ENCODE measurements at places on chromosomes 3 and 15.

DNA sequence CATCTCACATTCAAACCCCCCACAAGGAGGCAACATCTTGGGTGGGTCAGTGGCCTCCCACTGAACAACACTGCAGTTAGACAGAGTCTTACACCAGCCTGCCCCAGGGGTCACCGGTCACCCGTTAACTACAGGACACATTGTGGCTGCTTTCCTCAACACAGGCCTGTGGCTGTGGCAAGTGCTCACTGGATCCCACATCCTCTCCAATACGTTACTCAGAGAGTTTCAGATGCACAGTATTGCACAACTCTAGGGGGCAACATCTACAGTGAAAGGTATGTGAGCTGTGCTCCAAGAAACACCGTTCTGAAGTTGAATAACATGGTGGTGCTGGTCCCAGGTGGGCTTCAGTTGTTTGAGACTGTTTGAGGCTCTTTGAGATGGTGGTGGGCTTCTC, 41.0 kb downstream of the CTDSPL start:
- DNase-seq = no peak
- peaks cover 30% of the 10 kb centered on the region for H3K4me1 ChIP-seq
- H3K4me3 ChIP-seq = no peak overlapping the region
- no peak overlapping the region for H3K27ac ChIP-seq
- no peaks in the 10 kb centered on the region for H3K27me3 ChIP-seq

DNA sequence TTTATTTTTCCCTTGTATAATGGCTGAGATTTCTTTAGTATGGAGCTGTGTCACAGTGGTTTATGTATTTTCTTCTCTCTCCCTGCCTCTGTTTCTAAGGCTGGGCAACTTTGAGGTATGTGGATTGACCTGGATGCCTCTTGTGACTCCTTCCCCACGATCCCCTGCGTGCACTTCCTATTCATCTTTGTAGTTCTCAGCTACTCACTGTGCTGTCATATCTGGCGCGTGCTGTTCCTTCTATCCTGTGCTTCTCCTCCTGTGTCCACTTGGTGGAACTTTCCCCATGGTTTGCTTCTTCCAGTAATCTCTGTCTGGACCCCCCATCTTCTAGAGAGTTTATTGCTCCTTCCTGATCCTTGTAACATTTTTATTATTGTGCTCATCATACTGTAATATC, 97.3 kb downstream of the AKAP13 start:
- DNase-seq = peak; percentile 57
- H3K27me3 ChIP-seq = no peaks in the 10 kb centered on the region
- H3K4me1 ChIP-seq = peaks cover 30% of the 10 kb centered on the region
- H3K36me3 ChIP-seq = no peaks in the 10 kb centered on the region
- no peak overlapping the region for H3K4me3 ChIP-seq

- H3K27ac ChIP-seq = no peak overlapping the region
- H3K27me3 ChIP-seq = no peaks in the 10 kb centered on the region
- peaks cover 11% of the 10 kb centered on the region for H3K4me1 ChIP-seq
- peak; percentile 58 for DNase-seq
Observed at GRCh38 chr3:14208977-14209394, 30.4 kb downstream of the LSM3 start.

DNA sequence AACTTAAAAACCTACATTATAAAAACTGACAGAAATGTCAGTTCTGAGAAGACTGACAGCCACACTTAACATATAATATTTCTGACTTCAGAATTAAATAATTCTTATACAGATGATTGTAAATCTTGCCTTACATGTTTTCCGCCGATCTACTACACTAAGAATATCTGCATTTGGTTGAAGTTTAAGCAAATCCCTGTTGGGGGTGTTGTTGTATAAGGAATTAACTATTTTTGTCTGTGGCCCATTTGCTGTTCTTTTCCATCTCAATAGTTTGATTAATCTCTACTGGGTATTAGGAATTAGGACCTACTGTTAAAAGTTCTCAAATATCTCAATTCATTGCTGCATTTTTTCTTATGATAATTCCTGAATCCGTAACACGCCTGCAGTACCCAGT, 838.3 kb upstream of the ROBO1 start:
- no peak for DNase-seq
- no peaks in the 10 kb centered on the region for H3K36me3 ChIP-seq
- no peak overlapping the region for H3K4me3 ChIP-seq
- no peak overlapping the region for H3K27ac ChIP-seq
- no peaks in the 10 kb centered on the region for H3K27me3 ChIP-seq

DNA sequence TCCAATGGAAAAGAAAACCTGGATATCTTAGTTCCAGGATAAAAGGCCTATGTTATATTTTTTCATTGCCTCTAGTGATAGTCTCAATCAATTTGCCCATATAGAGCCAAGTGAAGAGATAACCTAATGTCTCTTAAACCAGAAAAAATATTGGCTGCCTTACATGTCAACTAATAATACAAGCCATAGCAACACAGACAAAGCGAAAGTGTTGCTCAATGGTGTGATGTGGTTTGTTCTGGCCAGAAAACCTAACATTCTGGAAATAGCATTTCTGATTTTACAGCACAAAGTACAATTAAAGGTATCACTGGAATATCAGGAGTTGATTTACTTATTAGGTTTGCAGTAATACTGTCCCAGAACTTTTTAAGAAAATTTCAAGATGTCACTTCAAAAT, 101.5 kb downstream of the ATP8B4 start:
- no peaks in the 10 kb centered on the region for H3K4me1 ChIP-seq
- no peak overlapping the region for H3K4me3 ChIP-seq
- no peak overlapping the region for H3K27ac ChIP-seq

DNA sequence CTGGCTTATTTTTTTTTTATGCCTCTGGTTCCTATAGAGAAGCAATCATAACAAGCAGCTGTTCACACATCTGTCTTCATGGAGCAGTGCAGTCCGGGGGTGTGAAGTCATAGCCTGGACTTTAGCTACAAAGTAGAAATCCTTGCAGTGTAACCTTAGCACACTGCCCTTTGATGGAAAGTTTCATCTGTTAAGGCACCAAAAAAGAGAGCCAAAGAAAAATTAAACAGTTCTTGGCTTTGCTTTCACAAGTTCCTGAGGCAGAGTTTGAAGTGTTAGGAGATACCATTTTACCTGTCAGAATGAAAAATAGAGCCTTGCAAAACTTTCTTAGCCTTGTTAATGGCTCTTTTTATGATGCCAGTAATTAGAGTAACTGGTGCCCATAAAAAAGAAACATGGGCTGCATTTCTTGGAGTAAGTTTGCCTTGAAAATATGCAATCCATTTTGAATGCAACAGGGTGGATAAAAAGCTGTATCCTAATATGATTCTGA, 84.1 kb downstream of the PIK3R4 start:
- no peak overlapping the region for H3K4me3 ChIP-seq
- H3K36me3 ChIP-seq = no peaks in the 10 kb centered on the region
- H3K4me1 ChIP-seq = peaks cover 7% of the 10 kb centered on the region
- no peaks in the 10 kb centered on the region for H3K27me3 ChIP-seq
- DNase-seq = peak; percentile 13
- no peak overlapping the region for H3K27ac ChIP-seq

- H3K4me3 ChIP-seq = no peak overlapping the region
- H3K27ac ChIP-seq = no peak overlapping the region
Observed at GRCh38 chr3:111481551-111481950, 60.4 kb upstream of the CD96 start.

DNA sequence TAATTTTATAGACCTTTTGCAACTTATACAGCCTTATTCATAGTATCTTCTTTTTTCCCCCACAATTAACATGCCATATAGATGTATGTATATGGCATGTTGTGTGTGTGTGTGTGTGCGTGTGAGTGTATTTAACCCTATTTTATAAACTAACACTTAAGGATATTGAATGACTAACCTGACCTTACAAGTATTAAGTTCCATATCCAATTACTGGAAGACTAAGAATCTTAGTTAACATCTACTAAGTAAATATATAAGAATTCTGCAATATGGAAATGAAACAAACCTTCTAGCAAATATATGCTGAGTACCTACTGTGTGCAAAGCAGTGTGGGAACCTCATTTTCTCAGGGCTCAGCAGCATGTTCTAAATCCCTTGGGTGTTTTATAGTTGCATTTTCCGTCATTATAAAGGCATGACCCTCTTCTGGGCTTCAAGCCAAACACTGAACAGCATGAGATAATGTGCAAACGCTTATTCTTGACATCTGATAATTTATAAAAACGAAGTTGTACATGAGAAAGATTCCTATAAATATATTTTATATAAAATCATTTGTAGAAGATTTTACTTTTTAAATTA, 105.5 kb downstream of the NLGN1 start:
- H3K36me3 ChIP-seq = no peaks in the 10 kb centered on the region
- no peaks in the 10 kb centered on the region for H3K27me3 ChIP-seq
- DNase-seq = peak; percentile 54
- H3K4me1 ChIP-seq = no peaks in the 10 kb centered on the region
- no peak overlapping the region for H3K4me3 ChIP-seq

GRCh38 chr15:35256551-35256950, 171.5 kb upstream of the NANOGP8 start:
- H3K4me1 ChIP-seq = no peaks in the 10 kb centered on the region
- H3K27me3 ChIP-seq = no peaks in the 10 kb centered on the region
- no peak overlapping the region for H3K4me3 ChIP-seq

DNA sequence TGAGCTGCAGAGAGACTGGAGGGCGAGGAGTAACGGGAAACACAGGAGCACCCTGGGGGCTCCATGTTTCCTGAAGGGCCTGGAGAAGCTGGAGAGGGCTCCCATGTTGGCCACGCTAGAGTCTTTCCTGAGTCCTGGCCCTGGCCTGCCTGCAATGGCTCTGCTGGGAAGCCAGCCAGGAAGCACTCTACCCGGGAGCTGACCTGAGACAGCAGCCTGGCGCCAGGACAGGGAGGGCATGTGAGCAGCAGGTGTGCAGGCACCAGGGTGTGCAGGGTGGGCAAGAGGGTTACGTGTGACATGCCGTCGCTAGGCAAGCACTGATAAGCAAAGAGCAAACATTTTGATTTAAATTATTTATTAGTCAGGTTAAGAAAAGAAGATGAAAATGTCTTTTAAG, 301.4 kb downstream of the OCA2 start:
- no peak overlapping the region for H3K27ac ChIP-seq
- H3K27me3 ChIP-seq = no peaks in the 10 kb centered on the region
- no peak for DNase-seq
- no peaks in the 10 kb centered on the region for H3K36me3 ChIP-seq
- H3K4me3 ChIP-seq = no peak overlapping the region

DNA sequence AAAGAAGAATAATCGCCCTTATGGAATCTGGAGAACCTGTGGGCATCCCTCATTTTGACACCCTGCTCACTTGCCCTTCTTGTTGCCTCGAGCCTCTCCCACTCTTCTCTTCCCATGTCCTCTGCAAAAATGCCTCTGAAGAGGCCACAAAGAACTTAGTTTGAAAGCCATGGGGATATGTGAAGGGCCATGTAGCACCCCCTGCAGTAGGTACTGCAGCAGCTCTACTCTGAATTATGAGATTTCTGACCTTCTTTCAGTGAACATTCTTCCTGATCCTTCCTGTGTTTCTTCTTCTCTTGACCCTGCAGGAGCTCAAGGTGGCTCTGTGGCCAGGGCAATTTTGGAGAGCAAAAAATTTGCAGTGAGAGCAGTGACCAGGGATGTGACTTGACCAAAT, 30.4 kb upstream of the TRA2B start:
- no peaks in the 10 kb centered on the region for H3K27me3 ChIP-seq
- H3K4me3 ChIP-seq = no peak overlapping the region
- no peak for DNase-seq
- no peaks in the 10 kb centered on the region for H3K4me1 ChIP-seq
- H3K36me3 ChIP-seq = no peaks in the 10 kb centered on the region

- peak overlapping the region; percentile 84 for H3K4me3 ChIP-seq
- H3K27me3 ChIP-seq = no peaks in the 10 kb centered on the region
- DNase-seq = peak; percentile 74
Observed at GRCh38 chr3:142724682-142725356, 985 bp downstream of the TRPC1 start.

- H3K27me3 ChIP-seq = no peaks in the 10 kb centered on the region
- H3K27ac ChIP-seq = peak overlapping the region; percentile 67
- no peak overlapping the region for H3K4me3 ChIP-seq
- peak; percentile 36 for DNase-seq
Observed at GRCh38 chr15:99709243-99709986, 23.8 kb downstream of the LYSMD4 start.
